NCI-H510A treated with DMSO at 0.1 percent for 48 hours (cell line): ENCODE measurements at places on chromosomes 2 and 18.
A peak's percentile ranks its signal among the peaks of the same experiment; 100 is the strongest.

GRCh38 chr18:62651276-62652056 lies 63.9 kb upstream of the PHLPP1 start:
- no peak for DNase-seq

- peak; percentile 37 for DNase-seq
Observed at GRCh38 chr18:3998698-3999333, 456.3 kb downstream of the DLGAP1 start.

DNA sequence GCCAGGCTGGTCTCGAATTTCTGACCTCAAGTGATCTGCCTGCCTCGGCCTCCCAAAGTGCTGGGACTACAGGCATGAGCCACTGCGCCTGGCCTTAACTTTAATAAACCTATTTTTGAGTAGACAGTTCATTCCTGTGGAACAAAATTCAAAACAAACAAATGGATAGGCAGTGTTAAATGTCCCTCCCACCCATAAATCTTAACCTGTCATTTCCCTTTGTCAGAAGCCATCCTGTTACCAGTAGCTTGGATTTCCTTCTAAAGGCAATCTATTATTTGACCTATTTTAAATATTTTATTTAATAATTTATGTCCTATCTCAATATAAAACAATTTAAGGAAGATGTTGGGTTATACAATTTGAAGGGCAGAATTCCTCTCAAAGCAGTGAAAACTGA lies 6.6 kb upstream of the C2orf72 start:
- DNase-seq = no peak

- DNase-seq = no peak
Observed at GRCh38 chr2:2747797-2748301, 416.8 kb upstream of the MYT1L start.

- no peak for DNase-seq
Observed at GRCh38 chr18:59554796-59555335, 142.4 kb downstream of the CCBE1 start.

- DNase-seq = no peak
Observed at GRCh38 chr2:241802421-241803318, 6.3 kb upstream of the NEU4 start.

GRCh38 chr2:182043021-182043420 lies 57.4 kb downstream of the PPP1R1C start:
- DNase-seq = no peak
